Heart right ventricle (tissue), 16 donors: ENCODE measurements at places on chromosomes 7 and 10. TPM values are rescaled to one million over a fixed set of nuclear protein-coding genes. Genes with fewer than 3 reads are reported as not detected.

TUBAL3 gene
- 0.17 TPM for total RNA-seq

- H3K36me3 ChIP-seq, result no peaks in the 10 kb centered on the region
- no peak overlapping the region for H3K4me3 ChIP-seq
- H3K4me1 ChIP-seq, result no peaks in the 10 kb centered on the region
Measured at GRCh38 chr7:103915680-103916357, 73.6 kb downstream of the RELN start.

SAMD9 gene
- total RNA-seq, result 5.6 TPM

COL13A1 gene
- 0.70 TPM for total RNA-seq

GRCh38 chr10:29026065-29026797, 262.6 kb upstream of the LYZL1 start:
- no peak overlapping the region for H3K4me3 ChIP-seq
- H3K27ac ChIP-seq, result no peak overlapping the region
- DNase-seq, result no peak
- no peaks in the 10 kb centered on the region for H3K27me3 ChIP-seq

- no peaks in the 10 kb centered on the region for H3K36me3 ChIP-seq
- no peak overlapping the region for H3K27ac ChIP-seq
Measured at GRCh38 chr10:3123571-3124411, 48.8 kb downstream of the PITRM1 start.

DNA sequence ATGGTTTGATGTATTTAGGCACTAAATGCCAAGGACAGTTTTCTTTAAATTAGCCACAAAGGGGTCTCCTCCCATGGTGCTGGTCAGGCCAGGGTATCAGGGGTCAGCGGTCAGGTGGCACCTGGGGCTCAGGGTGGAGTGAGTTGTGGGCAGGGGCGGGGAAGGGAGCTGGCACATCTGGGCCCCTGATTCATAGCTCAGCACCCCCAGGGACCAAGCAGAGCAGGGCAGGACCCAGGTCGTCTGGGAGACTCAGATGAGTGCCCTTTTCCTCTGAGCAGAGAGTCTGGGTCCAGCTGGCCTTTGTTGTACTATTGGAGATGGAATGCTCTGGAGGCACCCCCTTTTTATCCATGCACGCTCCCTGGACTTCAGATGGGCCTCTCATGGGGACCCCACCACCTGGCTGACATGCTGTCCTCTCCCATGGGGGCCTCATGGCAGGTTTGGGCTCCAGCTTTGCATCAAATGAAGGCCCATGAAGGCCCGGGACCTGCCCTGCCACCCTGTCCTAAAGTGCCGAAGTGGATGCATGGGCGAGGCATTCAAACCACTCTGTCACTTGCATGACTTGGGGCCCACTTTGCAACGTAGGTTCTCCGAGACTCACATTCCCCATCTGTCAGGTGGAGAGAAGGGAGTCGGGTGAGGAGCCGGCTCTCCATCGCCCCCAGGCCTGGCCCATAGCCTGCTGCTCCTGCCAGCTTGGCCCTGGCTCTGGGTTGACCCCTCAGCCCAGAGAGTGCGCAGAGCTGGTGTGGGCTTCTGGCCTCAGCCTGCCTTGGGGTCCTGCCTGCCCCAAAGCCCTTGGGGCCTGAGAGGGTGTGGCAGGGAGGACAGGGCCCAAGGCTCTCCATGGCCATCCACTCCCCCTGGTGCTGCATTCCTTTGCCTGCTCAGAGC, 66.4 kb downstream of the RAMP3 start:
- no peak overlapping the region for H3K4me3 ChIP-seq
- H3K36me3 ChIP-seq, result no peaks in the 10 kb centered on the region
- H3K4me1 ChIP-seq, result no peaks in the 10 kb centered on the region
- no peak for DNase-seq
- no peaks in the 10 kb centered on the region for H3K27me3 ChIP-seq

GRCh38 chr10:124281666-124282065, 137.1 kb downstream of the OAT start:
- H3K4me1 ChIP-seq, result no peaks in the 10 kb centered on the region
- no peaks in the 10 kb centered on the region for H3K36me3 ChIP-seq
- no peak for DNase-seq
- H3K4me3 ChIP-seq, result no peak overlapping the region
- peaks cover 18% of the 10 kb centered on the region for H3K27me3 ChIP-seq

LLCFC1 gene
- total RNA-seq, result not detected

SFTPD gene
- total RNA-seq, result 1.3 TPM

MSMB gene
- not detected for total RNA-seq

ITIH5 gene
- total RNA-seq, result 5.8 TPM
